ENCODE measurements at places on chromosomes 7 and 10. TPM values are rescaled to one million over a fixed set of nuclear protein-coding genes. Genes with fewer than 3 reads are reported as not detected.

VAX1 gene
- total RNA-seq: not detected

SLC18A3 gene
- total RNA-seq: not detected

EBLN1 gene
- total RNA-seq: not detected

TMEM225B gene
- total RNA-seq: 0.94 TPM

AVPI1 gene
- total RNA-seq: 13.7 TPM

All from CD8-positive, alpha-beta T cell (primary cell).